ENCODE measurements at places on chromosomes 2 and 18. TPM values are rescaled to one million over a fixed set of nuclear protein-coding genes. Genes with fewer than 3 reads are reported as not detected.

DNA sequence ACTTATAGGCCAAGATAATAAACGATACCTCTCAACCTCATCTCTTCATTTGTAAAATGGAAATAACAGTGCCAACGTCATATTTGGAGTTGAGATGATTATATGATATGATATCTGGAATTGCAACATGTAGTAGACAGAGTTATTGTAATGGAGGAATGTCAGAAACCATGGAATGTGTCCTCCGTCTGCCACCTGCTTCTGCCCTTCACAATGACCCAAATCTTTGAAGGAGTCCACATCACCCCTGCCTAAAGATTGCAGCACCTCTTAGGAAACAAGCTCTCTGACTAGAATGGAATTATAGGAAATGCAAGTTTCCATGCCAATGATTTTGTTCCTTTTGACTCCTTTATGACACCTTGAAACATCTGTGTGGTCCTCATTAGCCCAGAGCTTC, 14.9 kb downstream of the NR4A2 start:
- DNase-seq = no peak

DNA sequence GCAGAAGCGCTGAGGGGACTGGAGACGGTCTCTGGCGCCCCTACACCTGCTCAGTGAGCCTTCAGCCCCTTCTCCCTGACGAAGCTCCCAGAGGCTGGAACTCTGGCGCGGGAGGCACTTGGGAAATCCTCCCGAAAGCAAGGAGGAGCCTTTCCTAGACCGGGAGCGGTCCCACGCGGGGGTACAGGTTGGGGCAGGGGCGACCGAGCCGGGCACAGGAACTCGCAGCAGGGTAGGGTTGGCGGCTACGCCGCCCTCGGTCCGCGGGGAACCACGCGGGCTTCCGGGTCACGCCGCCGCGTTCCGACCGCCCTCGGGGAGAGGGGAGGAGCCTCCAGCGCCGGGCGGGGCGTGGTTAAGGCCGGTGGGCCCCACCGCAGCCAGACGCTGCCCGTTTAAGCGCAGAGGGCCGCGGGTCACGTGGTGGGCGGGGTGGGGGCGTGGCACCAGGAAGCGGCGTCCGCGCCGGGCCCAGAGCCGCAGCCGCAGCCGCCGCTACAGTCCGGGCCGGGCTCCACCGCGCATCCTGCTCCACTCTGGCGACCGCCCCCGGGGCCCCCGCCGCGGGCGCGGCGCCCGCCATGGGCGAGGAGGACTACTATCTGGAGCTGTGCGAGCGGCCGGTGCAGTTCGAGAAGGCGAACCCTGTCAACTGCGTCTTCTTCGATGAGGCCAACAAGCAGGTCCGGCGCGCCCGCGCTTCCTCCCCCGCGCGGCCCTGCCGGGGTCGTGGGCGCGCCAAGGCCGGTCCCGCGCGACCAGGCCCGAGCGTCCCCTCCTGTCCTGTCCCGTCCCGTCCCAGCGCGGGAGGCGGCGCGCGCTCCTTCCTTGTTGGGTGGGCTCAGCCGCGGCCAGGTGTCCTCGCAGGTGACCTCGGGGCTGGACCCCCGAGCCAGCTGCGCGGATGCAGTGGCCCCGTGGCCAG, at the start of gene RMC1:
Gene RMC1, plus strand, starts transcription at position 474 of the 925 bp plus-strand sequence. Its CDS starts 108 bp downstream, at position 582.
- DNase-seq = peak; percentile 99

- no peak for DNase-seq
Measured at GRCh38 chr2:236936446-236936940, 149.2 kb upstream of the COPS8 start.

GRCh38 chr2:109143214-109144187, 14.5 kb downstream of the SH3RF3 start:
- no peak for DNase-seq

The CASP8 gene
- 14.6 TPM for polyA plus RNA-seq

DNA sequence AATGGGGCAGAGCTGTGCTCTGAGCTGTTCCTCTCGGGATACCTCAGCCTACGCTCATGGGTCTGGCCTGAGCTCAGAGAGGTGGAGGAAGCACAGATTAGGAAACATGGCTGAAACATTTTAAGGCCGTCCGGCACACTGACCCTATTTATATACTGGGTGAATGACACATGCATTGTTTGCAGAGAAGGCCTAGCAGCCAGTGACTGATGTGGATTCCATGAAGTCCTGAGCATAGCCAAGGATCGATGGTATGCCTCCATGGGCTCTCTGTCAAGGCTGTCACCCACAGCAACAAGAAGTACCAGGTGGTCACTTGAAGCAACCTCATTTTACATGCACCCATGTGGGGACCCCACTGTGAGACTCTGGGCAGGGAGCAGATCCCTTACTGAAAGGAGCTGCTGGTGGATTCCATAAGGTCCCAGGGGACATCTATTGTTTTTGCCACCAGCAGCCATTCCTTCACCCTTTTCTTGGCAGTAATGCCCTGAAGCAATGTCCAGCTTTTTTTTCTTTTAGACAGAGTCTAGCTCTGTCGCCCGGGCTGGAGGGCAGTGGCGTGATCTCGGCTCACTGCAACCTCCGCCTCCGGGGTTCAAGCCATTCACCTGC, 8.4 kb downstream of the PTMA start:
- no peak for DNase-seq

All from hepatocyte (in vitro differentiated cells).